Caki2 (cell line): ENCODE measurements at places on chromosomes 7 and 10.

- DNase-seq: no peak
Observed at GRCh38 chr7:121032645-121033460, 44.3 kb downstream of the CPED1 start.

DNA sequence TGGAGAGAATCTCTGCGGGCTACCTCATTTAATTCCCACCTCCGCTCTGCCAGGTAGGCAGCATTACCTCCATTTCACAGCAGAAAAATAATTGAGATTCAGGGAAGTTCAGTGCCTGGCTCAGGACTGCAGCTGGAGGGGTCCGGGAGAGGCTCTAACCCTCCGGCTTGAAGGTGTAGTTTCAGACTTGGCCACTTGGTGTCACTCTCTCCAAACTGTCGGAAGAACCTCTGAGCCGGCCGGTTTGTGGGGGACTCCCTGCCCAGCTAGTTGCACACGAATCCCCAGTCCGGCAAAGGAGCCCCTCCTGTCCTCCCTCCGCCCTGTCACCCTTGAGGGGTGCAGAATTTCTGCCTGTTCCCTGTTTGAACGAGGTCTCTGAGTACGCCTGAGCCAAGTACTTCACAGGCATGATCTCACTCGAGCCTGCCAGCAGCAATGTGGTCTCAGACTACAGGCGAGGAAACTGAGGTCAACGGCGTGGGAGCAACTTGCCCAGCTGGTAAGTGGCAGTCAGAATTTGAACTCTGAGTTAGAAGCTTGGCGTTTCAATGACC lies 144.7 kb upstream of the ZNF716 start:
- DNase-seq: no peak

DNA sequence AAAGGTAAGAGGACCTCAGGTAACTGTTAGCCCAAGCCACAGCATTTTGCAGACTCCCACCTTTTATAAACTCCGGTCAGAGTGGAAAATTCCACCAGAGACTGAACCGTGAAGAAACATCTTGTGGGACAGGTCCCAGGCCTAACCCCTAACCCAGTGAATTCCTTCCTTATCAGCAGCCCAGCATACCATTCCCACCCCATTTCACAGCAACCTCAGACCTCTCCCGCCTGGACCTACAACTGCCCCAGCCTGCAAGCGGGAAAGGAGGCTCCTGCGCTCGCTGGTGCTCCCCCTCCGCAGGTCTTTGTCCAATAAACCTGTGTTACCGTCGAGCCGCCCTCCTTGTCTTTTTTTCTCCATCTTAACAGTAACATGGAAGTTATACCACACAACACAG lies 736.6 kb downstream of the MAGI2 start:
- DNase-seq: no peak

DNA sequence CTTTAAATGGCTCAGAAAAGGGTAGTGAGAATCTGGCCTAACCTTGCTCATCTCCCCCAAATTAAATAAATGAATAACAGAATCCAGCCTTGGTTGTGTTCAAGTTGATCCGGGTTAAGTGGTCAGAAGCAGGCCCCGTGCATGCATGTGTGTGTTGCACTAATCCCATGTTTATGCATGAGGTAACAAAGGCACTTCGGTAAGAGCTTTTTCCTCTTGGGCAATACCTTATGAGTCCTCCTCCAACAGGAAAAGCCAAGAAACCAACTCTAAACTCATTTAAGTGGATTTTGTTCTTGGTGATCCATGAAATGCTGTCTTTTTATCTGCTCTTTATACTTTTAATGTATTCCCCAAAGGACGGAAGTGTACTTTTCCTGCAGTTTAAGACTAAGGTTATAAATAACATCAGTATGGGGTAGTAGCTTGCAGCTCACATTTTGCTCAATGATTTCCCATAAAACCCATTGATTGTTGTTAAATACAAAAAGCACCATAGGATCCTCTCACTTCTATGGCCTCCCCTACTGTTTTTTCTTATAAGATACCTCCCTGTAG lies 104.9 kb upstream of the YAE1 start:
- DNase-seq: no peak

GRCh38 chr10:61835946-61836887 lies 65.3 kb upstream of the ARID5B start:
- DNase-seq: peak; percentile 57

- DNase-seq: peak; percentile 14
Observed at GRCh38 chr10:86779220-86780017, 23.0 kb downstream of the BMPR1A start.

GRCh38 chr7:132162556-132163144 lies 413.6 kb downstream of the PLXNA4 start:
- DNase-seq: no peak

- no peak for DNase-seq
Observed at GRCh38 chr7:16348251-16348650, 73.1 kb downstream of the CRPPA start.

- DNase-seq: no peak
Observed at GRCh38 chr10:57333880-57334279, 933.8 kb downstream of the IPMK start.

GRCh38 chr7:130912082-130912861 lies 178.3 kb upstream of the KLF14 start:
- peak; percentile 75 for DNase-seq

DNA sequence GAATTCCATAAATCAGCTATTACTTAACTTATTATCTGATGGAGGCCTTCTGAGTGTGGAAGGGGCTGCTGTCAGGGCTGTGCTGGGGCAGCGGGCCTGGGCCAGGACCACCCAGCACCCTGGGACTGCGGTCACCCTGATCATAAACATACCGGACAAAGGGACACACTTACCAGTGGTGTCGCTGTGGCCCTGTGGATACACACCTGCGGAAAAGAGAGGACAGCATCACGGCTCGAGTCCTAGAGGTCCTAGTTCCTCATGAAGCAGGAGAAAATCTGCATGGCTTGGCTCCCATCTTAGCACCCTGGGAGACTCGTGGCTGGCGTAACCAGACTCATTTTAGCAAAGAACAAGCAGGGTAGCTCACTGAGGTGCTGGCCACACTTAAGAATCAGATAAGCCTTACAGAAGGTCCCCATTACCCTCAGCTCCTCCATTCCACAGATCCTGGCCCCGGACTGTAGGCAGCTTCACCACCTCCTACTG lies 17.7 kb downstream of the IL15RA start:
- DNase-seq: no peak

GRCh38 chr10:114044247-114045135 lies 825 bp downstream of the ADRB1 start:
- DNase-seq: no peak

GRCh38 chr10:59711871-59712494 lies 2.3 kb upstream of the SLC16A9 start:
- no peak for DNase-seq

DNA sequence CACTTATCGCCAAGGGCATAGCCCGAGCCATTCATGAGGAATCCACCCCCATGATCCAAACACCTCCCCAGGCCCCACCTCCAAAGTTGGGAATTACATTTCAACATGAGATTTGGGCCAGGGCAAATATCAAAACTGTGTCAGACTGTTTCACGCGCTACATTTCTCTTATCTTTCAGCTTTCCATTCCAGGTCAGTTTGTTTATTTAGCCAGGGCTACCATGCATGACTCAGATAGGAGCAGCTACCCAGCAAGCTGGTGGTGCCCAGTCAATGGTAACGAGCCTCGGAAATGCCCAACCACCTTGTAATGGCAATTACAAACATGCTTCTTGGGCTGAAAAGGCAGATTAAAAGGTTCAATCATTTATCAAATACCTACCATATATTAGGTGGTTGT lies 43.6 kb upstream of the BAMBI start:
- DNase-seq: peak; percentile 94

GRCh38 chr7:42700406-42701327 lies 211.2 kb downstream of the C7orf25 start:
- DNase-seq: no peak
